ENCODE measurements at places on chromosomes 16 and 17.

- no peak for DNase-seq
These were observed 168.5 kb downstream of the KATNIP start for GRCh38 chr16:27718201-27719105.

- DNase-seq: no peak
These were observed 18.4 kb downstream of the HS3ST6 start for GRCh38 chr16:1899641-1900451.

DNA sequence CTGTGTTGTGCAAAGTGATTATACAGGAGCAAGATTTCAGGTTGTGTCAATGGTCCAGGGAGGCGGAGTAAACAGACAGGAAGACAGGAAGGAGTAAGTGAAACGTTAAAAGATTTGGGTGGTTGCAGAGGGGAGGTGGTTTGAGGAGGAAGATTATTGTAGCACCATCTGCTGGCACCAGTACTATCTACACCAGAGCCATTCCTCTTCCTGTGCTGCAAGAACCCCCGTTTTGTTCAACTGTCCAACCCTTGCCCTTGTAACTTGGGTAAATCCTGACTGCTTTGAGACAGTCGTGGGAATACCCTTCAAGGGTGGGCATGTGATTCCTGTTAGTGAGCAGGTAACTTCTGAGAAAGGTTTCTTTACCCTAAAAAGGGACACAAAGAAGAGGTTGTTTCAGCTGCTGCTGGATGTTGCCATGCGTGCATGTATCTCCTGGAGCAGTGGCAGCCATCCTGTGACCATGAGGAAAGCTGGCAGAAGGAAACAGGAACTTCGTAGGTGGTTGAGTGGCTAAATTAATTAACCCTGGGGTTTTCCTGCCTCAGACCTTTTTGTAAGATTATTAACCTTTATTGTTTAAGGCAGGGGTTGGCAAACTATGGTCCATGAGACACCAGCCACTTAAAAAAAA is 124.1 kb downstream of the PRKCA start:
- peak; percentile 9 for DNase-seq

- DNase-seq: no peak
These were observed 7.0 kb downstream of the ATPAF2 start for GRCh38 chr17:18031955-18032354.

DNA sequence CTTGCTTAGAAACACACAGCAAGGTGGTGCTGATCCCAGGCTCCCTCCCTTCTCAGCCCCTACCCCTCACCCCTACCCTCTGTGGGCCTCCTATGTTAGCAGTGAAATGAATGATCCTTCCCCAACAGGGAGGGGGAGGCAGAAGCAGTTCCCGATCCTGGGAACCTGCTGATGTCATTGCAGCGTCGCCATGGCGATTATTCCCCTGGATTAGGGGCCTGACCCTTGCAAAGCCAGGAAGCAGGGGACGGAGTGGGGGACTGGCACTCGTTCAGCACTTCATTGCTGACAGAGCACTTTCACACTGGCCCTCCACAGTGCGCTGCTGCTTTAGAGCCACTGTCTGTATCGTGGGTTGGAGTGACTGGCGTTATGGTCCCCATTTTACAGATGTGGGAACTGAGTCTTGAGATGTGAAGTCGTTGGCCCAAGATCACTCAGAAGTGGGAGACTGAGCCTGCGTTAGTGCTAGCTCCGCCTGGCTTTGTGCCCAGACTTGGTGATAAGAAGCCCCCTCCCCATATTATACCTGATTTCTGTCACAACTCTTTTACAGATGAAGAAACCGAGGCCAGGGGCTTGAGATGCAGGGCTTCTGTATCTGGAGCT is 26.6 kb downstream of the LASP1 start:
- no peak for DNase-seq

- DNase-seq: no peak
These were observed 7.2 kb downstream of the SMTNL2 start for GRCh38 chr17:4591529-4591928.

DNA sequence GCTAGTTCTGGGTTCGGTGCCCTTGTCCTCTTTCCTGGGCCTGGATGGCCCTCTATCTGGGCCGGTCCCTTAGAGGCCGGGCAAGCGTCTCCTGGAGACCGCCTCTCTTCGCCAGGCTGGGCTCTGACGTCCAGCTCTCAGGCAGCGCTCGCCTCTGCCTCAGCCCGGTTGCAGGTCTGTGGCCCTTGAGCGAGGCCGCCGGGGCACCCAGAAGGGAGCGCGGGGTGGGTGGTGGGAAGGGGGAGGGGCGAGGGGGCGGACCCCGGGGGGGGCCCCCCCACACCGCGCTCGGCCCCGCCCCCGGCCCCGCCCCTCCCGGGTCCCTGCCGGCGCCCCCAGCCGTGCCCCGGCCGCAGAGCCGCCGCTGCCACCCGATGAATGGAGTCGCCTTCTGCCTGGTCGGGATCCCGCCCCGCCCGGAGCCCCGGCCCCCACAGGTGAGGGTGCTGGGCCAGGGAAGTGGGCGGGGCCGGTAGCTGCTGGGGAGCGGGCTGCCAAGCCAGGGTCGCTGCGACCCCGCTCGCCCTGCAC is at the start of gene ARHGAP23:
TSS of gene ARHGAP23 (plus strand) at position 353 of the 531 bp plus-strand sequence. CDS start at position 375, 22 bp downstream.
- DNase-seq: peak; percentile 7

- no peak for DNase-seq
These were observed 10.7 kb downstream of the GUCY2D start for GRCh38 chr17:8012996-8013640.

GRCh38 chr17:50078430-50078829 is 16.7 kb upstream of the PDK2 start:
- DNase-seq: no peak

Data from T-helper 2 cell (primary cell).